ENCODE measurements at places on chromosomes 6 and 20.

GRCh38 chr6:11393713-11394627 is 143.6 kb upstream of the TMEM170B start:
- no peak for DNase-seq

DNA sequence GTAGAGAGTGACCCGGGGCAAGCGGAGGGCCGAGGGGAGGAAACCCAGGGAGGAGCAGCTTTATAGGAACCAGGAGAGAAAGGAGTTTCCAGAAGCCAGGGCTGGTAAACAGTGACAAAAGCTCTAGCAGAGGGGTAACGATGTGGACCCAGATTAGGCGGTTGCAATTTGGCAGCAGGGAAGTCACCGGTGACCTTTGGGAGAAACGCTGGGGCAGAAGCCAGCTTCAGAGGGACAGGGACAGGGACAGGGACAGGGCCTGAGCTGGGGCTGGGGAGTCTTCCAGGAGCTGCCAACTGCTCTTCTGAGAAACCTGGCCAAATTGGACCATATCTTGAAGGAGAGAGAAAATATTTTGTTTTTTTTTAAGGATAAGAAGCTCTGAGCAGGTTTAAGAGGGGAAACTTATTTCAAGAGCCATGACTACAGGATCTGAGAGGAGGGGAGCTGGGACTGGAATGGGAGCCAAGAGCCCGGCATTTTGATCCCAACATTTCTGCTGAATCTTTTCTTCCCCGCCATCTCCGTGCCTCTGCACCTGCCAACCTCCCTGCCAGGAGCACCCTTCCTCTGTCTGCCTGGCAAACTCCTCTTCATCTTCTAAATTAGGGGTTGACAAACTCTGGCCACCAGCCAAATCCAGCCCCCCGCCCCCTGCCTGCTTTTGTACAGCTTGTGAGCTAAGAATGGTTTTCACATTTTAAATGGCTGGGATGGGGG is 22.6 kb upstream of the PREX1 start:
- no peak for DNase-seq

DNA sequence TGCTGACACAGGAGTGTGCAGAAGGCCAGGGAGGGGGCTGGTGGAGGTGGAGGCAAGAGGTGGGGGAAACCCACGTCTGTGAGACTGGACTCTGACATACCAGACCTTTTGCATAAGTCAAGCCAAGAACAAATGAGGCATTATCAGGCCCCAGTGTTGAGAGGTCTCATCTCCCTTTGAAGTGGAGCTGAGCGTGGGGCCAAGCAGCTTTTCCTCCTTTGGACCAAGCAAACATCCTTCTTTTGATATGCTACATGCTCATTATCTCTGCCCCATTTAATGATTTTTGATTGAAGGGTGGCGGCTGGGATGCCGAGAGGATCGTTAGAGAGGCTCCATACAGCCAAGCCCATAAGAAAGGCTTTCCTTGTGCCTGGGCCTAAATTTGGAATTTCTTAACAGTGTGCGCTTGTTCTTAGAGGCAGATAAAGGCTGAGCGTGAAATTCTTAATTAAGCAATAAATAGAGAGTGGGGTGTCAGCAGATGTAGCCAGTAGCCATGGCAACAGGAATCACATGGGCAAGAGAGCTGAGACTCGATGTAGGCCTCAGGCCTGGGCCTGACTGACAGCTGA is 244.5 kb downstream of the PKHD1 start:
- no peak for DNase-seq

GRCh38 chr6:93182938-93183479 is 236.3 kb downstream of the EPHA7 start:
- DNase-seq = no peak
